ENCODE measurements at places on chromosomes 1 and 21. TPM values are rescaled to one million over a fixed set of nuclear protein-coding genes. Genes with fewer than 3 reads are reported as not detected.
A peak's percentile ranks its signal among the peaks of the same experiment; 100 is the strongest.

The ACTA1 gene
- polyA plus RNA-seq, result 2,463 TPM

The DYNLT5 gene
- 1.3 TPM for polyA plus RNA-seq

The FMOD gene
- polyA plus RNA-seq, result 4.5 TPM

The LRRC3 gene
- polyA plus RNA-seq, result 2.3 TPM

- no peaks in the 10 kb centered on the region for H3K27me3 ChIP-seq
- H3K27ac ChIP-seq, result no peak overlapping the region
- H3K4me3 ChIP-seq, result no peak overlapping the region
- no peaks in the 10 kb centered on the region for H3K4me1 ChIP-seq
- DNase-seq, result no peak
- H3K36me3 ChIP-seq, result no peaks in the 10 kb centered on the region
Measured at GRCh38 chr1:157882580-157882979, 41.0 kb upstream of the CD5L start.

DNA sequence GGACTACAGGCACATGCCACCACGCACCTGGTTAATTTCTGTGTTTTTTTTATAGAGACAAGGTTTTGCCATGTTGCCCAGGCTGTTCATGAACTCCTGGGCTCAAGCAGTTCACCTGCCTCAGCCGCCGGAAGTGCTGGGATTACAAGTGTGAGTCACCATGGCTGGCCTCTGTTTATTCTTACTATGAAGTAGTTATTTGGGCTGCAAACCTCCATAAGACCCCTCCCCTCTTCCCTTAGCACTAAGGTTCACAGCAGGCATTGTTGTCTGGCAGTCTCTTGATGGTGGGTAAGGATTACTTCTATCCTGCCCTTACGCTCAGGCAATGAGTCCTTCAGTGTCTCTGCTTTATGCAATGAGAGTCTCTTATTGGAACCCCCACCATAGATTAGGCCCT, 51.8 kb downstream of the ANGPTL1 start:
- H3K27me3 ChIP-seq, result no peaks in the 10 kb centered on the region
- no peak overlapping the region for H3K4me3 ChIP-seq
- H3K4me1 ChIP-seq, result no peaks in the 10 kb centered on the region
- no peak for DNase-seq

DNA sequence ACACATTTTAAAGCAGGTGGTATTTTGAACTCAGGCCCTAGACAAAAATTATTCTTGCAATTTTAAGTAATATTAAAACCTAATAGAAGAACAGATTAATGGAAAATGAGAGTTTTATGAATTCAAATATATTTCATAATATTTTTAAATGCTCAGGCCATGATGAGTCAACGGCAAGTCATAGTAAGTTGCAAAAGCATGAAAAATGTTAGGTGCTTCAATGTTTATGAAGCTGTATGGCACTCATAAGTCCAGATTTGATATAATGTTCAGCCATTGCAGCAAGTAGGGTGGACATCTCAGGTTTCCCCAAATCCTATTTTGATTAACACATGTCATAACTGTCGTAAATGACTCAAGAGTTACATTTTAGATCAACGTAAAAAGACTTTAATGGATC, 112.6 kb downstream of the GRIK1 start:
- no peaks in the 10 kb centered on the region for H3K36me3 ChIP-seq
- H3K4me1 ChIP-seq, result no peaks in the 10 kb centered on the region
- H3K4me3 ChIP-seq, result no peak overlapping the region
- no peak for DNase-seq

DNA sequence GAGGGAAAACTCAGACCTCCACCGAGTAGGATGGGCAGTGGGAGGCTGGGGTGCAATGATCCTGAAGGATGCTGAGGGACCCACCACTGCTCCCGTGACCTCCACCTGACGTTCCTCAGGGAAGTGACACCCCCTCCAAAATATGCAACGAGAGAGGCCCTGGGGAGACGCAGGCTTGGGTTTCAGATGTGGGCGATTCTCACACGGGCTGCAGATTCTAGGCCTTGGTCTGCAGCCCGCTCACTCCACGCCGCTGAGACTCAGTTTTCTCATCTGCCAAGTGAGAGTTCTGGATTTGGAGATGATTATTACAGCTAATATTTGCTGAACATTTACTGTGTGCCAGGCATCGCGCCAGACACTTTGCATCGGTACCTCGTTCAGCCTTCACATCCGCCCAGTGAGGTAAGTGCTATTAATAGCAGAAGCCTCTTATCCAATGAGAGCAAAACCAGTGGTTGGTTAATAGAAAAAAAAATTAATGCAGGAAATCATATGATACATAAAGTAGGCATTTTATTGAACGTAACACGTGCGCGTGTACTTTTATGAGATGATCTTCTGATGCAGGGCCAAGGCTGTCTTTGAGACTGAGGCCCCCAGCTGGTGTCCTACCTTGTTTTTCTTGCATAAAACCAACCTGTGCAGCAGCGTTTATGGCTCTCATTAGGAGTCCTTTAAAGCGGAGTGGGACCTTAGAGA, 102.0 kb upstream of the RUNX3 start:
- H3K4me3 ChIP-seq, result no peak overlapping the region
- peaks cover 3% of the 10 kb centered on the region for H3K4me1 ChIP-seq
- H3K36me3 ChIP-seq, result no peaks in the 10 kb centered on the region

DNA sequence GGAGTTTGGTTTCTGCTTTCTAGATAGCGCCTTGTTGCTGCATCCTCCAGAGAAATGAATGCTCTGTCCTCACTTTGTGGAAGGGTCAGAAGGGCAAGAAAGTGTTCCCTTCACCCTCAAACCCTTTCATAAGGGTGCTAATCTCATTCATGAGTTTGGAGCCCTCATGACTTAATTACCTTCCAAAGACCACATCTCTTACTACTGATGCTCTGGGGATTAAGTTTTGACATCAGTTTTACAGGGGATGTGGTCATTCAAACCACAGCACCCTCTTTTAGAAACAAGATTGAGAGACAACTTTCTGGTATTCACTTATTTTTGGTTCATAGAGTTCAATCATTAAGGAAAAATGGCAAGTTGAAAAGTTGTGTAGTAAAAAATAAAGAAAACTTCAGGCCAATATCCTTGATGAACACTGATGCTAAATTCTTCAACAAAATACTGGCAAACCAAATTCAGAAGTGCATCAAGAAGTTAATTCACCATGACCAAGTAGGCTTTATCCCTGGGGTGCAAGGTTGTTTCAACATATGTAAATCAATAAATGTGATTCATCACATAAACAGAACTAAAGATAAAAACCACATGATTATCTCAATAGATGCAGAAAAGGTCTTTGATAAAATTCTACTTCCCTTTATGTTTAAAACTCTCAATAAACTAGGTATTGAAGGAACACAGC, 442.1 kb downstream of the PTBP2 start:
- H3K27ac ChIP-seq, result no peak overlapping the region
- peaks cover 11% of the 10 kb centered on the region for H3K4me1 ChIP-seq
- no peak for DNase-seq
- H3K27me3 ChIP-seq, result no peaks in the 10 kb centered on the region

- H3K27ac ChIP-seq, result no peak overlapping the region
- no peak overlapping the region for H3K4me3 ChIP-seq
Measured at GRCh38 chr1:231357831-231358354, 19.8 kb downstream of the SPRTN start.

DNA sequence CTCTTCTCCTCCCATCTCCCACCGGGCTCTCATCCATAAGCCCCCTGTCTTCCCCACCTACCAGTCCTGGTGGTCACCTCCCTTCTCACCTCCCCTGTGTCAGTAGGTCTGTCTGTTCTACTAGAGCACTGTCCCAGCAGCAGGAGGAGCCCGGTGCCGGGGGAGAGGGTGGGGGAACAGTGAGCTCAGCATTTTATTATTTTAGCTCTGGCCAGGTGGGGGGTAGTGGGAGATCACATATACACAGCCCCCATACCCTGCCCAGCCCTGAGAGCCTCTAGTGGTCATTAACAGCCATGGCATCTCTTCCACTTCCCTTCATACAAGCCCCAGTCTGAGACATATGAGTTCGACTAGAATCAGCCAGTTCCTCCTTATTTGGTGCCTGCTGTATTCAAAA, at the start of gene TMOD4:
TSS of gene TMOD4 (minus strand) at position 119 of the 400 bp plus-strand sequence. CDS start 1,106 bp downstream, outside the sequence.
- DNase-seq, result no peak
- H3K4me1 ChIP-seq, result no peaks in the 10 kb centered on the region
- H3K36me3 ChIP-seq, result peaks cover 13% of the 10 kb centered on the region
- H3K27ac ChIP-seq, result peak within 1 kb of the TSS; percentile 40
- no peak within 1 kb of the TSS for H3K4me3 ChIP-seq
- no peaks in the 10 kb centered on the region for H3K27me3 ChIP-seq

All from heart right ventricle (tissue), 16 donors.